ENCODE measurements at places on chromosomes 4 and X.

GRCh38 chr4:104870495-104871233 is 276.0 kb upstream of the TET2 start:
- no peaks in the 10 kb centered on the region for H3K27me3 ChIP-seq
- no peak for DNase-seq
- H3K27ac ChIP-seq, result no peak overlapping the region
- H3K4me1 ChIP-seq, result peaks cover 9% of the 10 kb centered on the region
- no peaks in the 10 kb centered on the region for H3K36me3 ChIP-seq
- no peak overlapping the region for H3K4me3 ChIP-seq

- H3K4me1 ChIP-seq, result no peaks in the 10 kb centered on the region
- H3K27ac ChIP-seq, result no peak overlapping the region
- no peak for DNase-seq
Measured at GRCh38 chr4:30901461-30902451, 181.6 kb downstream of the PCDH7 start.

- no peak for DNase-seq
- no peak overlapping the region for H3K27ac ChIP-seq
- H3K36me3 ChIP-seq, result no peaks in the 10 kb centered on the region
- no peaks in the 10 kb centered on the region for H3K27me3 ChIP-seq
- H3K4me1 ChIP-seq, result no peaks in the 10 kb centered on the region
- no peak overlapping the region for H3K4me3 ChIP-seq
Measured at GRCh38 chrX:55801811-55802210, 84.3 kb downstream of the RRAGB start.

DNA sequence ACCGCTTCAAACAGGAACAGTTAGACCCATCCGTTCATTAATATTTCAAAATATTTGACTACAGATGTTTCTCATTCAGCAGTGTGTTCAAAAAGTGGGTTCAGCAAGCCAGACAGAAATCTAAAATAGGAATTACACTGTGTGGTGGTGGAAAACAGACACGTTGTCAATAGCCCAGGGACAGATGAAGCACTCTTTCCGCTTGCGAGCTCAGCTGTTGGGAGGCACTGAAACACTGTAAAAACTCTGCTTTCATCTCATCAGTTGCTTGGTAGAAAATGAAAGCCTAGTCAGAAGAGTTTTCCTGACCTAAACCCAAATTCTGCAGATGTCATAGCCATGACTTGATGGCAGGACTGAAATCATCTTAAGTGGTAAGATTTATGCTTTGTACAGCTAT is 38.5 kb downstream of the LRP2BP start:
- H3K4me3 ChIP-seq, result no peak overlapping the region
- DNase-seq, result no peak
- peaks cover 4% of the 10 kb centered on the region for H3K36me3 ChIP-seq
- H3K27me3 ChIP-seq, result no peaks in the 10 kb centered on the region

DNA sequence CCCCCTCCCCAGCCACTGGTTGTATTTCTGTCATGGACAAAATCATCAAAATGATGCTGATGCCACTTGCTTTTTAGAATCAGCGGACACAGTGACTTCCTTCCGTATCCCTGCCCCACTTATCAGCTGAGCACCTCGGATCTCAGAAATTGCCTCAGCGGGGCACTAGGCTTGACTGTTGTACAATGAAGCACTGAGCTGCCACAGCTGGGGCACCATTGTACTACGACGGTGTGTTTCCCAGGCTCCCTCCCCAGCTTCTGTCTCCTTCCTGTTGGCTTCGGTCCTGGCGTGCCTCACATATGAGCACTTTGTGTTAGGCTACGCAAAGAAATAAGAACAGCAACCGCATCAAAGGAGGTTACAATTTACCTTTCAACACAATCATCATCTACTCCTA is 82.4 kb downstream of the F11 start:
- H3K36me3 ChIP-seq, result no peaks in the 10 kb centered on the region
- H3K4me1 ChIP-seq, result no peaks in the 10 kb centered on the region
- no peak overlapping the region for H3K27ac ChIP-seq
- DNase-seq, result no peak
- H3K4me3 ChIP-seq, result no peak overlapping the region

DNA sequence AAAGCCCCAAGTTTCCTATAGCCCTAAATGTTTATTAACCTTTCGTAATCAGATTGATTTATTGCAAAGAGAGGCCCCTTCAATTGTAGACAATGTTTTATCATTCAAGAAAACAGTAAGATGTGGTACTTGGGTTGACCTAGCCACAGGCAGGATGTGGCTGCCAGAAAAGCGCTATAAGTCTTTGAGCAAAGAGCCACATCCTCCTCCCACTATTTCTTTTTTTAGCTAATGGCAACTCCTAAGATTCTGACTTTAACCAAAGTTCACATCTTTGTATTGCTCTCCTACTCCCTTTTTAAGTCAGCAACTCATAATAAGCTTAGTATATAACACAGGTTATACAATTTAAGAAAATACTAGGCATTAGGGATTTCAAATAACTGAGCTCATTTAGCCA is 70.7 kb upstream of the PPP3CA start:
- no peaks in the 10 kb centered on the region for H3K27me3 ChIP-seq
- H3K27ac ChIP-seq, result no peak overlapping the region
- H3K4me1 ChIP-seq, result peaks cover 5% of the 10 kb centered on the region
- DNase-seq, result no peak

GRCh38 chr4:1767770-1768366 is 25.2 kb upstream of the FGFR3 start:
- no peak overlapping the region for H3K27ac ChIP-seq
- H3K27me3 ChIP-seq, result no peaks in the 10 kb centered on the region
- peaks cover 69% of the 10 kb centered on the region for H3K4me1 ChIP-seq
- H3K4me3 ChIP-seq, result peak overlapping the region; percentile 45
- H3K36me3 ChIP-seq, result no peaks in the 10 kb centered on the region

- DNase-seq, result no peak
- no peaks in the 10 kb centered on the region for H3K27me3 ChIP-seq
- no peaks in the 10 kb centered on the region for H3K36me3 ChIP-seq
- no peak overlapping the region for H3K4me3 ChIP-seq
- no peak overlapping the region for H3K27ac ChIP-seq
Measured at GRCh38 chr4:172686021-172686420, 482.6 kb upstream of the GALNT7 start.

GRCh38 chr4:44869222-44869882 is 143.0 kb upstream of the GNPDA2 start:
- no peaks in the 10 kb centered on the region for H3K27me3 ChIP-seq
- H3K4me3 ChIP-seq, result no peak overlapping the region
- H3K4me1 ChIP-seq, result no peaks in the 10 kb centered on the region
- DNase-seq, result no peak

GRCh38 chrX:50431623-50432022 is 39.0 kb downstream of the DGKK start:
- H3K27ac ChIP-seq, result no peak overlapping the region
- no peaks in the 10 kb centered on the region for H3K4me1 ChIP-seq
- H3K36me3 ChIP-seq, result no peaks in the 10 kb centered on the region
- no peak for DNase-seq

DNA sequence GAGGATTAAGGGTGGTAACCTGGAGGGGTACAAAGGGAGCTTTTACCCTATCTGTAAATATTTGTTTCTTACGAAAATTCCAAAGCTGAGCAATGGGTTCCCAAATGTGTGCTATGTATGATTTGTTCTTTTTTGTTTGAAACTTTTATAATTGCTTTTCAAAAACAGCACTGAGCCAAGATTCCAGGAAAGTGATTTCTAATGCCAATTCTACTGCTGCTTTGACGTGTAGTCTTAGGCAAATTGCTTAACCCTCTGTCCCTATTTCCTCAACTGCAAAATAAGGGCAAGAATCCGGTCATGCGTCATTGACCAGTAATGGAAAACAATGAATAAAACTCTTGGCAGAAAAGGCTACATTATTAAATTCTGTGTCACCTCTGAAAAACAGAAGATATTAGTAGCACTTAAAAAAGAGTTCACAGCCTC is 454.7 kb downstream of the IL15 start:
- peak overlapping the region; percentile 64 for H3K27ac ChIP-seq
- H3K36me3 ChIP-seq, result no peaks in the 10 kb centered on the region
- no peaks in the 10 kb centered on the region for H3K27me3 ChIP-seq
- H3K4me1 ChIP-seq, result peaks cover 28% of the 10 kb centered on the region
- H3K4me3 ChIP-seq, result no peak overlapping the region

GRCh38 chr4:30754021-30754420 is 33.9 kb downstream of the PCDH7 start:
- no peak overlapping the region for H3K4me3 ChIP-seq
- no peaks in the 10 kb centered on the region for H3K36me3 ChIP-seq
- no peaks in the 10 kb centered on the region for H3K27me3 ChIP-seq
- H3K27ac ChIP-seq, result no peak overlapping the region
- DNase-seq, result no peak

GRCh38 chr4:100984901-100985300 is 362.4 kb downstream of the PPP3CA start:
- no peaks in the 10 kb centered on the region for H3K36me3 ChIP-seq
- H3K27me3 ChIP-seq, result no peaks in the 10 kb centered on the region
- no peak for DNase-seq
- no peak overlapping the region for H3K4me3 ChIP-seq

GRCh38 chr4:20646287-20646686 is 54.0 kb upstream of the PACRGL start:
- no peaks in the 10 kb centered on the region for H3K36me3 ChIP-seq
- no peak overlapping the region for H3K4me3 ChIP-seq
- no peaks in the 10 kb centered on the region for H3K27me3 ChIP-seq
- H3K4me1 ChIP-seq, result no peaks in the 10 kb centered on the region
- H3K27ac ChIP-seq, result no peak overlapping the region

DNA sequence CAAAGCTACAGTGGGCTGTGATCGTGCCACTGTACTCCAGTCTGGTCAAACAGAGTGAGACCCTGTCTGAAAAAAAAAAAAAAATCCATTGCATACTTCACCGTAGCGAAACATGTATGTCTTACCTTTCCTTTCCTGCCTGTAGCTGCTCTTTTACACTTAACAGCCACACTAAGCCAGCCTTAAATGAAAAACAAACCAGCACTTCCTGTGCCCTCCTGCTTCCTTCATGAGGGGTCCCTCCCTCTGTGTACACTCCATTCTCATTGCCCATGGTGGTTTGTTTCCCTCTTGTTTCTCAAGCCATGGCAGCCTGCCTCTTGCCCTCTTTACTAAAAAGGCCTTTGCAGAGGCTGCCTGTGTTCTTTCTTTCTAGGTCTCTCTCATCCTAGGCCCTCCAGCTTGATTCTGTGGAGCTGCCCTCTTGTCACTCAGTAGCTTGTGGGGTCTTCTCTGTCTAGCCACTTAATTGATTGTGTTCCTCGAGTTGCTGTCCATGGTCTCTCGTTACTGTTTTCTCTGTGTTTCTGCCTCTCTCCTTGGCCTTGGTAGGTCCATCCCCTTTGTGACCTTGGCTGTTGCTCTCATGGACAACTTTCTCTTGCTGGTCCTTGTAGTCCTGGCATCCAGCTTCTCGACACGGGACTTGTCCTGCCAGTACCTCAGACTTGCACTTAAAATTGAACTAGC is 52.1 kb upstream of the MSANTD1 start:
- H3K27ac ChIP-seq, result no peak overlapping the region
- no peak for DNase-seq
- peaks cover 15% of the 10 kb centered on the region for H3K4me1 ChIP-seq
- no peak overlapping the region for H3K4me3 ChIP-seq
- no peaks in the 10 kb centered on the region for H3K27me3 ChIP-seq
- H3K36me3 ChIP-seq, result no peaks in the 10 kb centered on the region

- H3K4me1 ChIP-seq, result no peaks in the 10 kb centered on the region
- H3K27ac ChIP-seq, result no peak overlapping the region
- DNase-seq, result no peak
Measured at GRCh38 chr4:72326692-72327632, 242.1 kb downstream of the ADAMTS3 start.

- no peaks in the 10 kb centered on the region for H3K27me3 ChIP-seq
- no peak overlapping the region for H3K27ac ChIP-seq
- no peaks in the 10 kb centered on the region for H3K36me3 ChIP-seq
- DNase-seq, result no peak
Measured at GRCh38 chr4:12144051-12144450, 715.4 kb upstream of the HS3ST1 start.

DNA sequence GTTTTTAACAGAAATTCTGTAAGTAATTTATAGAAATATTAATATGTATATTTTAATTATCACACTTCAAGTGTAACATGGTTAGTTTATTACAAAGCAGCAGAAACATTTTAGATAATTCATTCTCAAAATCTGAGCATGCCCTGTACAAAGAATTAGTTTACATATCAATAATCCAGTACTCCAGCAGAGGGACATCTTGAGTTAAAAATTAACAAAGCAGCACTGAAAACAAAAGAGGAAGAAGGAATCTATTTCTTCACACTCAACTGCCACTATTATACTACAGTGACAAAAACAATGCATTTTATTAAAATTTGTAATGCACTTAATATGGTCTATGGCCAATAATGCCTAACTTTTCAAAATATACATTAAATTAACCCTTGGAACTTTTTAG is 179.1 kb upstream of the KLHL4 start:
- H3K27me3 ChIP-seq, result no peaks in the 10 kb centered on the region
- no peak overlapping the region for H3K4me3 ChIP-seq
- no peaks in the 10 kb centered on the region for H3K4me1 ChIP-seq
- no peaks in the 10 kb centered on the region for H3K36me3 ChIP-seq
- H3K27ac ChIP-seq, result no peak overlapping the region

GRCh38 chr4:17761062-17761461 is 20.4 kb downstream of the FAM184B start:
- no peak overlapping the region for H3K4me3 ChIP-seq
- H3K27me3 ChIP-seq, result no peaks in the 10 kb centered on the region
- H3K27ac ChIP-seq, result no peak overlapping the region
- H3K36me3 ChIP-seq, result no peaks in the 10 kb centered on the region
- H3K4me1 ChIP-seq, result no peaks in the 10 kb centered on the region

DNA sequence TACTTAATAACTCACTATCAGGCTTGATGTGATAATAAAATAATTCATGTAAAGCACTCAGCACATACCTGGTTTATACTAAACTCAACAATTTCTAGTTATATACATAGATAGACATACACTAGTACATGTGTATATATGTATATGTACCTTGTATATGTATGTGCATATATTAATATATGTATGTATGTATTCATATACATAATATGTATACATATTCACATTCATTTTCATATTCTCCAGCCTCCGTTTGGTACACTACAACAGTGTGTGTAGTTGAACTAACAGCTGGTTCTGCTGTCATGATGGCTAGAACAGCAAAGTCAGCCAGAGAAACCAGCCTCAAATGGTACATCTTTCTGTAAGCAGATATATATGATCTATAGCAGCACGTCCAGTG is 670.1 kb downstream of the RPA4 start:
- H3K4me1 ChIP-seq, result no peaks in the 10 kb centered on the region
- H3K36me3 ChIP-seq, result no peaks in the 10 kb centered on the region
- no peak overlapping the region for H3K4me3 ChIP-seq
- no peak overlapping the region for H3K27ac ChIP-seq
- no peak for DNase-seq

- no peaks in the 10 kb centered on the region for H3K4me1 ChIP-seq
- no peak for DNase-seq
- H3K4me3 ChIP-seq, result no peak overlapping the region
- no peaks in the 10 kb centered on the region for H3K27me3 ChIP-seq
Measured at GRCh38 chrX:3960952-3961351, 247.5 kb upstream of the PRKX start.
